ENCODE measurements at places on chromosomes 13 and 19.

GRCh38 chr13:88124142-88124541 is 453.0 kb downstream of the SLITRK5 start:
- peak; percentile 42 for DNase-seq

DNA sequence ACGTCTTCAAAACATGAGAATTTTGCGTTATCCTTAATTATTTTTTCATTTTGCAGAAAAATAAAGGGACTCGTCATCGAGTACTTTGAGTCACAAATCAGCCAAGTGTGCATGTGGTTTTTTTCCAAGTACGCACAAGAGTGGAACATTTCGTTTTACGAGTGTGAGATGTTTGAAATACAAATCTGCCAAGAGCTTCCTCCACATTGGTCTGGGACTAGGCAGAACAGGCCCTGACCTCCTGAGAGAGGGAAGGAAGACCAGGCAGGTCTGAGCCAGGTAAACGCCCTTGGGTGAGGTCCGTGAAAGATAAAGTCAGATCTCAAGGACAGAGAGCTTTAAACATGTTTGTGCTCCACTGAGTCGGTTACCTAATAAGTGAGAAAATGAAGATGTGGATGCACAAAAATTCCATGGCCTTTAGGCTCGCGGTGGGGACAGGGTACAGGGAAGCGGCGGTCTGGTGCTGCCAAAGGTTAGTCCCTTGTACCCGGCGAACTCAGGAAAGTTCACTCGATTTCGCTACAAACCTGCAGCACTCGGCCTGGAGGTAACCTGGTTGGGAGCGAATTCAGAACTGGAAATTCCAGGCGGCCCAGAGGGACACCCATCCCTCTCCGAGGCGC is 473 bp upstream of the ITM2B start:
- DNase-seq = peak; percentile 61

- no peak for DNase-seq
These were observed 8.7 kb downstream of the NR2F6 start for GRCh38 chr19:17236811-17237543.

GRCh38 chr19:29021232-29021916 is 191.6 kb downstream of the UQCRFS1 start:
- DNase-seq = no peak

Data from mesendoderm (in vitro differentiated cells).